ENCODE measurements at places on chromosomes 2 and 18.

DNA sequence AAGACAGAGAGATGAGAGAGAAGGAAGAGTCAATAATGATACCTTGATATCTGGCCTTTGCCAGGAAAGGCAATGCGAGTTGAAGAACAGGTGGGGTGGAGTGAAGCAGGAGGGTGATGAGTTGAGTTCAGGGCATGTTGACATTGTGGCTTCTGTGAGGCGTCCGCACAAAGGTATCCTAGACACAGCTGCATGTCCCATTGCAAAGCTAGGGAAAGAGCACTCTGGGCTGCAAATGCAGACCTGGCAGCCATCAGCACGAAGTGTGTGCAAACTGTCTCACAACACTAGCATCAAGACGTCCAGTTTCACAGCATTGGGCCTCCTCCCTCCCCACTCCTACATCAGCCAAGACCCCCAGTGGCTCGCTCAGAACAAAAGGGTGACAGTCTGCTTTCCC, 36.1 kb downstream of the TEX51 start:
- DNase-seq = no peak

DNA sequence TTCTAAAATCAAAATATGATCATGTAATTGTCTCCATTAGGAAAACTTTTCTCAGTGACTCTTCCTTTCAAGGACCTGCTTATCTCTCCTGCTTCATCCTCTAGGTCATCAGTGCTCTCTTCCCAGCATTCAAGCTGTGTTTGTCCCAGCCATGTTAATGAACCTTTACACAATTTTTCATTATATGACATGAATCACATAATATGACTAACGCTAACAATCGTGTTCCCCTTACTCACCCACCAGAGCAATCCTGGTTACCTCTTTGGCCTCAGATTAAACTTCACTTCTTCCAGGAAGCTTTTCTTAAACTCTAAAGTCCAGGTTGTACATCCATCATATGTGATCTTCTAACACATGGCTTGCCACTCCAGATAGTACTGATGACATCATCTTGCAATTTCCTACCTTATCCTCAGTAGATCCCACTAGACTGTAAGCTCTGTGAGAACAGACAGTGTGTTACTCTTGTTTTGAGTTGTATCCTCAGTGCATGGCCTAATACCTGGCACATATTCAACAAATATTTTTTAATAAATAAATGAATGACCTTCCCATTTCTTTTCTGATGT, 882.9 kb upstream of the ZEB2 start:
- DNase-seq = no peak

GRCh38 chr18:13243363-13243762, 24.8 kb downstream of the LDLRAD4 start:
- DNase-seq = no peak

DNA sequence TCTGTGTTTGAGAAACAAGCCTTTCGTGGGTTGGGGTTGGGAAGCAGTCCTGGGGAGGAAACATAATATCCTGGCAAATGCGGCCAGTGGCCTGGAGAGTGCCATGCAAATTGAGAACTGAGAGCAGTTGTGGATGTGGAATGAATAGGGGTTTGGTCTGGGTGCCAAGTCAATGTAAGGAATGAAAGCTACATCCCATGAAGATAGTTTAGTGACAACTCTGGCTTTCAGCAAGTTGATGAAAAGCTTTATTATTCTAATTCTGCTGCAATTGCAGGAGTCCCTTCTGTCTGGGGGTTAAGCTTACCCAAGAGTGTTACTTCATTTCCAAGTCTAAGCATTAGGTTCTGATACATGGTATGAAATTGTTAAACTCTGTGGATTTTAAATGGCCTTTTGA, 771.6 kb downstream of the DPP10 start:
- no peak for DNase-seq

GRCh38 chr2:72497763-72498162, 328.1 kb downstream of the EXOC6B start:
- DNase-seq = no peak

DNA sequence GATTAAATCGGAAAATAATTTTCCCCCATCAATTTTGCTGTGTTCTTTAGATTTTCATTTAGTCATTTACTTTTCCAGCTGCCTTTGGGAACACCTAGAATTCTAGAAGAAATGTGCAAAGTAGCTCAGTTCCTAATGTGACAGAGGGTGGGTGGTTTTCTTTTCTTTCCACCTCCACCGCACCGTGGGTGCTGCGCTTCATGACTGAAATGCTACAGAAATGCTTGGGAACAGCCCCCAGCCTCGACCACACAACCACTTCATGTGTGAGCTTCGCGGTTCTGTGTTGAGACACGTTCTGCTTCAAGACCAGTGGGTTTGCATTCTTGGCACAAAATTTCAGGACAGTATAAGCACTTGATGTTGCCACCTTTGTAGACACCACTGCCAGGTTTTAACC, 30.9 kb downstream of the E2F6 start:
- no peak for DNase-seq

GRCh38 chr2:211159972-211160371, 603.6 kb downstream of the CPS1 start:
- DNase-seq = no peak

DNA sequence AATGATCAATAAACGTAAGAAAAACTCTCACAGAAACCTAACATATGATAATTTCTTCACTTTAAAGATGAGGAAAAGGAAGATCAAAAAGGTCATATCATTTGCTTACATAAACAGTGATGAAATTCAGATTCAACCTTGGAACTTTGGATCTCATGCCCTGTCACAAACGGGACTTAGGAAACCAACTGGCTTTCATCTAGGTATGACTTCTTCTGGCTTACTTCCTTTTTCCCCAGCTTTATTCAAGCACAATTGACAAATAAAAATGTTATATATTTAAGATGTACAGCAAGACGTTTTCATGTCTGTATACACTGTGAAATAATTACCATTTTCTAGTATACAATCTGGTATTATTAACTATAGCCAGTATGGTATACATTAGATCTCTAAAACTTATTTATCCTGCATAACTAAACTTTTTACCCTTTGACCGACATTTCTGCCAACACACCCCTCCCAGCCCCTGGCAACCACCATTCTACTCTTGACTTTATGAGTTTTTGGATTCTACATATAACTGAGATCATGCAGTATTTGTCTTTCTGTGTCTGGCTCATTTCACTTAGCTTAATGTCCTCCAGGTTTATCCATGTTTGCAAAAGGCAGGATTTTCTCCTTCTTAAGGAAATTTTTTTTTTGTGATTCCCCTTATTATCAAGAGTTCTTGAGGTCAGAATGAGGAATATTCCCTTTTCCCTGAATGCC, 46.0 kb upstream of the COBLL1 start:
- DNase-seq = no peak

- no peak for DNase-seq
Measured at GRCh38 chr2:140998577-140998976, 1132.2 kb downstream of the LRP1B start.

DNA sequence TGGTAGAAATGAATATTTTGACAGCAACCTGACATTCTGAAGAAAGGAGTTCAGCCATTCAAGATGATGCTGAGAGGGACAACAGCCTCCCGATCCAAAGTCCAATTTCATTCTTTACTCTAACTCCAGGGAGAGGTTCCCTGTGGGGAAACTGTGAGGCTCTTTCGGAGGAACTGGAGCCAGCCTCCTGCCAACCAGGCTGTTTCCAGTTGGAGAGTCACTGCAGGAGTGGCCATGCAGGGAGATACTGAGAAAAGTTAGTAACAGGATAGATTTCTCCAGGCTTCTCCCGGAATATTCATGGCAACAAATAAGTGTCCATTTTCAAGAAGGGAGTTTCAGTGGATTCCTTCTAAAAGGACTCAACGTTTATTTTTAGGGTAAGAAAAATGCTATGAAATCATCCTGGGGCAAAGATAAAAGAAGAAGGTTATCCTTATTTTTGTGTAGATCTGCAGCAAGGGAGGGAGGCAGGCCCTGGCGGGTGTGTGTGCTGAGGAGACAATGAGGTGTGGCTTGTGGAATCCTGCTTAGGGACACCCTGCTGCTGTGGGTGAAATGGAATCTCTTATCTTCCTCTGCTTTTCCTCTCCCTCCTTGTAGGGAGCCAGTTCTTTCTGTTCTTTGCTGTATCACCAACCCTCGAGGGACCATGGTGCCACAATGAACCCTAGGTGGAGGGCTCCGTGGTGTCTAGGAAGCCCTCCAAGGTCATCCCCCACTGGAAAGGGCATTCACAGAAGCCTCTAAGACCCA, 18.1 kb downstream of the KLHL14 start:
- no peak for DNase-seq

DNA sequence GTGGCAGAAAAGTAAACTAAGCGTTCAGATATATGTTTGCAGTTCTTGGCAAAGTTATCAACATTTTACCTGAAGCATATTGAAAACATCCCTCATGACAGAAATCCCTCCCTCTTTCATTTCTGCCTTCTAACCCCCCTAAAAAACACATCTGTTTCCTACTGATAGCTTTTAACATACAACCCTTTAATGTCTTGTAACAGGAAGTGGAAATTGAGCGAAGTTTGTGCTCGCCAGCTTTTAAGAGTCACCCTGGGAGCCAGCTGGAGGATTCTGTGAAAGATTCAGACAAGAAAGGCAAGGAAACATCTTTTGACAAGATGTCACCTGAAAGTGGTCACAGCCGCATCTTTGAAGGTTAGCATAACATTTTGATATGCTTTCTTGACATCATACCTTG, 247.4 kb downstream of the XIRP2 start:
- DNase-seq = no peak

DNA sequence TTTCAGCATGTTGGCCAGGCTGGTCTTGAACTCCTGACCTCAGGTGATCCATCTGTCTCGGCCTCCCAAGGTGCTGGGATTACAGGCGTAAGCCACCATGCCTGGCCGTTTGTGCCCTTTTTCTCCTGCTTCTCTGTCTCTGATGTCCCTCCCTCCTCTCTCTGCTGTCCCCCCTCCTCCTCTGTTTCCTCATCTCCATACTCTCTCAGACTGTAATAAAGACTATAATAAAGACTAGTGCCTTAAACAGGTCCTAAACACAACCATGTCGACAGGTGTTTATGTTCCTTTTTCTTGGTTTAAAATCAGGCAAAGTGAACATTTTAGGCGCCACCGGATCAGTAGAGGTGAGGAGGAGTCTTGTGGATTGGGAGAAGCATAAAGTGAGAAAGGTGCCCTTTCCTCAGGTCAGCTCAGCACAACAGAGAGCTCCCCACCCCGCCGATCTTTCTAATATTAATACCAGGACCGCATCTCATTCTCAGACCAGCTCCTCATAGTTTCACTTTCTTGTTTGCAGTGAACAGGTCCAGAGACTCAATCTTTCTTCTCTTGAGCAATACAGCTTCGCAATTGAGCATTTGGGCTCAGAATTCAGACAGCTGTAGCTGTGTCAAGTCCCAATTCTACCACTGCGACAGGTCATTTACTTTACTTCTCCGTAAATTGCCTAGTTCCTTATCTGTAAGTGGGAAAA, 23.7 kb downstream of the TIMM21 start:
- no peak for DNase-seq

GRCh38 chr2:58913082-58913726, 672.1 kb upstream of the FANCL start:
- no peak for DNase-seq

DNA sequence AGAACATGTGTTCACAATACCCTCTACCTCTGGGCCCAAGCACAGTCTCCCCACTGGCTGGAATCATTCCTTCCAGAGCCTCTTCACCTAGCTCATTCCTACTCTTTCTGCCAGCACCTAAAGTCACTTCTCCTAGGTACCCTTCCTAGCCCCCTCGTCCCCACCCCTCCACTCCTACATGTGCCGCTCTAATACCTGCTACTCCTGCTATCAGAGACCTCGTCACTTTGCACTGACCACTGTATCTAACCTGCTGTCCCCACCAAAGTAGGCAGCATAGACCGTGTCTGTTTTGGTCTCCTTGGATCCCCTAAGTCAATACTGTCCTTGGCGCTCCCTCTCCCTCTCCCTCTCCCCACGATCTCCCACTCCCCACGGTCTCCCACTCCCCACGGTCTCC, 53.2 kb upstream of the PKDCC start:
- no peak for DNase-seq

DNA sequence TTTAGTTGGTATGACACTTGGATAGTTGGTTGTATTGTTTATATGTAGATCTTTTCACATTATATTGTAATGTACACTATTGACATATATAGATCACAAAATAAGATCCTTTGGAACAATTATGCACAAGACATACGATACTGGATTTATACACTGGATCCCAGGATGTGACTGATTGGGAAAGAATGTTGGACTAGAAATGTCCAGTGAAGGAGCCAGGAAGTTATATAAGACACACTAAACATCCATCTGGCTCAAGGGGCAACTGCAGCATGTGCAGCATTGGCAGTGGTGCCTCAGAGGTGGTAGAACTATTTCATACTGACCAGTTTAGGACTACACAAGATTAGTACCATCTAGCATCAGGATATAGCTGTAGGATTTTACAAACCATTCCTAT, 104.9 kb downstream of the TRABD2A start:
- DNase-seq = no peak

DNA sequence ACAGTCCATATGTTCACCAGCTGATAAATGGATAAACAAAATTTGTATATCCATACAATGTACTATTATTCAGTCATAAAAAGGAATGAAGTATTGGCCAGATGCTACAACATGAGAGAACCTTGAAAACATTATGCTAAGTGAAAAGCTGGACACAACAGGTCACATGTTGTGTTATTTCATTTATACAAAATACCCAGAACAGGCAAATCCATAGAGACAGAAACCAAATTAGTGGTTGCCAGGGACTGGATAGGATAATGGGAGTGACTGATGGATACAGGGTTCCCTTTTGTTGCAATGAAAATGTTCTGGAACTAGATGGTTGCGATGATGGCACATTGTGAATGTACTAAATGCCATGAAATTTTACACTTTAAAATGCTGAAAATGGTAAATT, 10.2 kb upstream of the PCARE start:
- DNase-seq = no peak

DNA sequence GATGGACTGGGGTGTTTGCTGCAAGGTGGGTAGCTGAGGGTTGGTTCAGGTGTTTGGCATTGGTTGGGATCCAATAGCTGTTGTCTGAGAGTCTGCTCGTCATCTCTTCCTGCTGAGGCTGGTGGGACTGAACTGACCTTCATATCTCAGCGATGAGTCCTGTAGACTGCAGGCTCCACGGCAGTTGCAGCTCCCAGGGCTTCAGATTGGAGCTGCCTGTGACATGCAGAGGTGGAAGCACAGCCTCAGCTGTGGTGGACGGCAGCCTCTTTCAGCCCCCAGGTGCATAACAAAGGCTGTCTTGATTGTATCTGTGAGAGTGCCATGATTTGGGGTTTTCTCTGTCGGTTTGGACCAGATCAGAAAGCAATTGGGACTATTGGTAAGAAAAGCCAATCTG, 3.9 kb upstream of the IL1R2 start:
- no peak for DNase-seq

GRCh38 chr2:235960716-235961640, 207.2 kb downstream of the GBX2 start:
- no peak for DNase-seq

DNA sequence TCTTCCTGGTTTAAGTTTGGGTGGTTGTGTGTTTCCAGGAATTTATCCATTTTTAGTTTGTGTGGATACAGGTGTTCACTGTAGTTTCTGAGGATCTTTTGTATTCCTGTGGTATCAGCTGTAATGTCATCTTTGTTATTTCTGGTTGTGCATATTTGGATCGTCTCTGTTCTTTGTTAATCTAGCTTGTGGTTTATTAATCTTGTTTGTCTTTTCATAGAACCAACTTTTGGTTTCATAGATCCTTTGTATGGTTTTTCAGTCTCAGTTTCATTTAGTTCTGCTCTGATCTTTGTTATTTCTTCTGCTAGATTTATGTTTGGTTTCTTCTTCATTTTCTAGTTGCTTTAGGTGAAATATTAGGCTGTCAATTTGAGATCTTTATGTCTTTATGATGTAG, 202.4 kb upstream of the ZSWIM2 start:
- no peak for DNase-seq

GRCh38 chr2:160635488-160635887, 141.9 kb upstream of the RBMS1 start:
- DNase-seq = no peak

Data from smooth muscle cell of the brain vasculature (primary cell).